Stimulated activated CD4-positive, alpha-beta T cell treated with anti-CD3 and anti-CD28 coated beads, Interleukin-4, amount 100 ng/mL, for 4 hours (primary cell): ENCODE measurements at places on chromosomes 6 and 20.

GRCh38 chr20:61661025-61661424, 404.7 kb downstream of the TAF4 start:
- DNase-seq, result no peak

DNA sequence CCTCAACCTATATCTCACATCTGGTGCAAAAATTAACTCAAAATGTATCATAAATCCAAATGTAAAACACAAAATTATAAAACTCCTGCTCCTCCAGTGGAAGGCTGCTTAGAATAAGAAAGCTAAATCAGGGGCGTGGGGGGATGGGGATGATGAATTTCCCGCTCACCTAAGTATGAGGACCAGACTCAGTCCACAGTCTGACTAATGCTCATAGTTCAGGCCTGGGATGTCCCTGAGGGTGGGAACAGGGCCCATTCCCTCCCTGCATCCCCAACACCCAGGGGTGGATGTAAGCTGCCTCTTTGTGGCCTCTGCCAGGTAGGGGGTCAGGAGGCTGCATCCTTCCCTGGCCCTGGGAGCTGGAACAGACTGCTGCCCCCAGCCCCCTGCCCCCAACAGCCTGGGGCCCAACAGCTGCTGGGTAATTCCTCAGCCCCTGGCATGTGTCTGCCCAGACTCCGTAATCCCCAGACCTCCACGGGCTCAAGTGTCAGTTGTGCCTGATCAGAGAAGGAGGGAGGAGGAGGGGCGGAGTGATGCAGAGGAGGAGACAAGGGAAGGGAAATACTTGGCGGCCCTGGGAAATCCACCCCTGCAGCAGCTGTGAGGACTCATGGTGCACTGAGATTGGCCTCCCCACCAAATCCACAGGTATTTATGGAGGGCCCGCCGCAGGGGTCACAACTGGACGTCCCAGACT, 224.5 kb downstream of the PREX1 start:
- no peak for DNase-seq

GRCh38 chr6:41155132-41155805, 1.1 kb upstream of the TREML1 start:
- DNase-seq, result no peak

GRCh38 chr6:89411145-89412070, 665 bp downstream of the RRAGD start:
- peak; percentile 22 for DNase-seq

DNA sequence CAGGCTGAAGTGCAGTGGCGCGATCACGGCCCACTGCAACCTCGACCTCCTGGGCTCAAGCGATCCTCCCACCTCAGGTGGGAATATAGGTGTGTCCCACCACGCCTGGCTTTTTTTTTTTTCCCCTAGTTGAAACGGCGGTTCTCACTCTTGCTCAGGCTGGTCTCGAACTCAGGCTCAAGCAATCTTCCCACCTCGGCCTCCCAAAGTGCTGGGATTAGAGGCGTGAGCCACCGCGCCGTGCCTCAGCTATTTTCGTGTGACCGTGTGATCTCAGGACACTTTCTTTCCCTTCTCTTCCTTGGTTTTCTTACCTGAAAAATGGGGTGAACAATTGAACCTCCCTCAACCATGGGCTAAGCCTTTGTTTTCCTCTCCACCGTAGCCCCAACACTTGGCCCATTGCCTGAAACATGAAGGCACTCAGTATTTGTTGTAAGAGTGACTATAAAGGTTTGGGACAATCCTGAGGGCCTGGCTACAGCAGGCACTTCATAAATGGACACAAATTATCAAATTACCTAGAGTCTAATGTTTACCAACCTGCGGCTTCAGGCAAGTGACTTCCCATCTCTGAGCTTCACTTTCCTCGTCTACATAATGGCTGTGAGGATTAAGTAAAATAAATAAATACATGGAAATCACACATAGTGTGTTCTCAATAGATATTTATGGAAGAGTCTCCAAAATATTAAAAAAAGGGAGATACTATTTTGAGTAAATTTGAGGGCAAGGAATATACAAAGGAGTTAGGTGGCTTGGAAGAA, 31.4 kb upstream of the ID1 start:
- no peak for DNase-seq

- DNase-seq, result no peak
These were observed 180.7 kb downstream of the BTBD3 start for GRCh38 chr20:12098421-12098820.

- DNase-seq, result no peak
These were observed 56.0 kb downstream of the APCDD1L start for GRCh38 chr20:58459058-58459750.

DNA sequence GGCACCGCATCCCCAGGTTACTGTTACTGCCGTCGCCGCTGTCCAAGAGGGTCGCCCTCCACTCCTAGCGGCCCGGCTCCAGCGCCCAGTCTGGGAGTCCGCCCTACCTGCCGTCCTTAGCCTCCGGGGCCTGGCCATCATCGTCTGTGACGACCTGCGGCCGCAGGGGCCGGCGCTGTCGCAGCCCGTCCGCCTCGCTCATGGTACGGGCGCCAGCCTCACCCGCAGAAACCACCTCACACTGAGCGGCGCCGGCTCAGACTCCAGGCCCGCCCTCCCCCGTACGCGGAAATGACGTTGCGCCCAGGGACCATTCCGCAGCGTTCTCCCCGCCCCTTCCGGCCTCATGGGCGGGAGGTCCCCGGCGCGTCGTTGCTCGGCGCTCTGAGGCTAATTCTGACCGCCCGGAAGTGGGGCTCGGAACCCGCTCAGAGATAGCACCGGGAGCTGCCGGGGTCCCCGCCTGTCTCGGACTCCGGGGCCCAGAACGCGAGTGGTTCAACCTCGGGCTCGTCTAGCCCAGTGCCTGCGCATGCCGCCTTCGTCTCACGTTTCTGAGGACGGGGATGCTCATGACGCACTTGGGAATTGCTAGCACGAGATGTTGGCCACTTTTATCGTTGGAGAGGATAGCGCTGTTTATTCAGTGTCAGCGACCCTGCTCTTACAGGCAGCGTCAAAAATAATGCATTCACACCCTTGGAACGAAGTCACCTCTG, at the start of gene APMAP:
Gene APMAP, minus strand, starts transcription at position 265 of the 719 bp plus-strand sequence. Its CDS starts 63 bp downstream, at position 202.
- peak; percentile 97 for DNase-seq

- DNase-seq, result no peak
These were observed 46.3 kb upstream of the SCML4 start for GRCh38 chr6:107870381-107870780.

DNA sequence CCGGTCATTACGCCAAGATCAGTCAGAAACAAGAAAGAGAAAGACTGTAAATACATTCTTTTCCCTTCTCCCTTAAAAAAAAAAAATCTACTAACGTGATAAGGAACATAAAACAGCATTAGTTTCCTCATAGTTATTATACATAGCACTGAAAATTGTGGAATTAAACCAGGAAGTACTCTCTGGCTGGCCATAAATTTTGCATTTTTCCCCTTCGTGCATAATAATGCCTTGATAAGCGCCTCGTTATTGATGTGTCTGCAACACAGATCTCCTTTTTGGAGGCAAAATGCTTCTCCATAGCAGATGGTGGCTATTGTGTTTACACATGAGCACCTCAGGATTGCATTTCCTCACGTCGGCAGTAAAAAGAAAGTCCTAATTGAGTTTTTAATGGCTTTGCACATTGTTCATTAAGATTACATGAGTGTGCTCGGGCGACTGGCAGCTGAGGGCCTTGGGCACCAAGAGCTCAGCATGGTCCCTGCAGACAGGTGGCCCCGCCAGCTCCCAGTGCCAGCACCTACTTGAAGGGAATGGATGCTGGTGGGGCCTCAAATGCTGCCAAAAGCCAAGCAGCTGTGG, 394.5 kb downstream of the PTPRT start:
- DNase-seq, result no peak

DNA sequence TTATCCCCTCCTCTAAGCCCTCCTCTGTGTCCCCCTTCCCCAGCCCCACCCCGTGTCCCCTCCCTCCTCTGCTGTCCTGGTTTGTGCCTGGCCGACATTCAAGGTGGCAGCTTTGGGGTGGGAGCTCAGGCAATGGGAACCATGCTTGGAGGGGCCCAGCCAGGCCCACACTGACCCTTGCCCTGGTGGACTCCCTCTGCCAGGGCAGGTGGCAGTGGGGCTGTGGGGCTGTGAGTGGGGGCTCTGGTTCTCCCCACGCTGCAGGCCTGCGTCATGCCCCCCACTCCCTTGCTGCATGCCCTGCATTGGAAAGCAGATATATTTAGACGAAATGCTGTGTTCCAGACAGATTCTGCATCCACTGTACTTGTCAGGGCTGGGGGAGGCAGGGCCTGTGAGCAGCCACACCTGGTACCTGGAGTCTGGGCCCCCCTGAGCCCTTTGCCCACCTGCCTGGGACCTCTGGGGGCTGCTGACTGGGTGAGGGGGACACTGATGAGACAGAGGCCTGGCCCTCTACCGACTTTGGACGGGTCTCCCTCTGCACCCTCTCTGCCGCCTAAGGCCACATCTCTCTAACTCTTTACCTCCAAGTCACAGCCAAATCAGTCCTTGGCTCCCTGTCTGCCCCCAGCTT, 14.2 kb downstream of the DLGAP4 start:
- DNase-seq, result no peak

DNA sequence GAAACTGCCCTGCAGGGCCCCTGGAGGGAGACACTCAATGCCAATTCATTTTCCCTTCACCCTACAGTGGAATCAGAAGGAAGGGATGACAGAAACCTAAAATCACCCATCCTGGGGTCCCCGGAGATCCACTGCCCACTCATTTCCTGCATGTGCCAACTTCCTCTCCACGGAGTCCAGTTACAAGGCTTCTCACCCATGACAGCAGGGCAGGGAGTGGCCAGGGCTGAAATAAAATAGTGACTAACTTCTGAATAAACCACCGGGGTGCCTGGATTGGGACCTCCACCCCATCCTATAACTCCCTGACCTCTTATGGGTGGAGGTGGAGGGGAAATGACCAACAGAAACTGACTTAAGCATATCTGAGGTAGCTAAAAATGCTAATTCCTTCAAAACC, 362.3 kb downstream of the MAFB start:
- no peak for DNase-seq

GRCh38 chr6:20274137-20274536, 61.9 kb upstream of the MBOAT1 start:
- no peak for DNase-seq

DNA sequence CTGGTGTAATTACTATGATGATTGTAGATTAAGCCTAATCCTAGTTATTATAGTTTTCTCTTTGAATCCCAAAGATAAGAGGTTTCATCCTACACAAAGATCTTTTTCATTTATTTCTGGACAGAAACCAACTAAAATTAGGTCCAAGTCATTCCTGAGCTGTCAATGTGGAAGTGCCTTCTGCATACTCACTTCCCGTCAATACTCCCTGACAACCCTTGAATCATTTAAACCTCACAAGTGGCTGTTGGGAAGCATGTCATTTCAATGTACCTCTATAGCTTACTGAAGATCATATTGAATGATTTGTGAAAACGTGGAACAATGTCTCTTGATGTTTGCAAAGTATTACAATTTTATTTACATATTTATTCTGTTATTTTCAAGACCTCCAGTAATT, 274.1 kb downstream of the HACE1 start:
- no peak for DNase-seq

GRCh38 chr6:13908955-13909381, 15.8 kb upstream of the RNF182 start:
- peak; percentile 12 for DNase-seq

DNA sequence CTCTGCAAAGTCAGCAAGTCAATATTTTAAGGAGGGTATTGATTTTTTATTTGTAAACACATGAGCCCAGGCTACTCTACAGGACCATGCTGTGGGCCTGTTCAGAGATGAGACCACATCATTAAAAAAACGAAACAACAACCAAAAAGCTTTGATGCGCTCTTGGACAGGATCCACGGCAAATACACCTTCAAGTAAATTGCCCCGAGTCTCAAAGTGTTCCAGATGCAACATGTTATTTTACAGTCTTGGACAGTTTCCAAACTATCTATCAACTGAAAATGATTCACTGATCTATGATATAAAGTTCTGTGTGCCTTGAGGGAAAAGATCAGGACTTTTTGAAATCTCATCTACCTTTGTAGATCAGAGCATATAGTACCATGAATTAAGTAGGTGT, 25.8 kb upstream of the CARMIL1 start:
- DNase-seq, result no peak

GRCh38 chr20:4592316-4593148, 129.2 kb upstream of the PRND start:
- DNase-seq, result peak; percentile 63

DNA sequence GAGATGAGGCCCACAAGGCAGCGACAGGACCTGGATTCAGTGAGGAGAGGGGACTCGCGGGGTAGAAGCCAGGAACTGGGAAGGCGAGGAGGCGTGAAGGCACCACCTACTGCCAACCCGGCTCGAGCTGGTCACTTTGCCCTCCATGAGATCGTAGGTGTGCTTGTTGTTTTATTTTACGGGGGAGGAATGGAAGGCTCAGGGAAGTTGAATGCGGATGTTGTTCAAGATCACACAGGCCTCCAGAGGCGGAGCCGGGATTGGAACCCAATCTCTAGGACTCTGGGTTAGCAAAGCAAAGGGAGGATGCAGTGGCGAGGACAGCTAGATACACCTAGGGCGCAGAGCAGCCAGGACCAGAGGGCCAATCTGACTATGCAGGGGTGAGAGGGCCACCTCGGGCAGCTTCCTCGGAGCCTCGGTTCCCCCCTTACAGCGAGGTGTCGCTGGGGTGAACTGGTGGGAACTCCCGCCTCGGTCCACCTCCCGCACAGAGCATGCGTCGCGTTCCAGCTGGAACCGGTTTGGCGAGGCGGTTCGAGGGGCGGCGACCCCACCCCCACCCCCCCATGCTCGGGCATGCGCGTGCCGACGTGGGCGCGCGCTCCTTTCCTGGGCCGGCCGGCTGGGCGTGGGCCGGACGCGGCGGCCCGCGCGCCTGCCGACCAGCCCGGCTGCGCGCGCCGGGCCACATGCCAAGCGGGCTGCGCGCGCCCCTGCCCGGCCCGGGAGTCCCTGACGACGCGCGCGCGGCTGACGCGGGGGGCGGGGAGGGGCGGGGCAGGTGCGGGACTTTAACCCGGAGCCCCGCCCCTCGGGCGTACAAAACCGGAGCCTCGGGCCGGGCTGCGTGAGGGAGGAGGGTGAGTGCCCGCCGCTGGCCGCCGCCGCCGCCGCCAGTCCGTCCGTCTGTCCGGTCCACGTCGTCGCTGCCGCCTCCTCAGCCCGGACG, 80.4 kb upstream of the MYL9 start:
- peak; percentile 89 for DNase-seq

DNA sequence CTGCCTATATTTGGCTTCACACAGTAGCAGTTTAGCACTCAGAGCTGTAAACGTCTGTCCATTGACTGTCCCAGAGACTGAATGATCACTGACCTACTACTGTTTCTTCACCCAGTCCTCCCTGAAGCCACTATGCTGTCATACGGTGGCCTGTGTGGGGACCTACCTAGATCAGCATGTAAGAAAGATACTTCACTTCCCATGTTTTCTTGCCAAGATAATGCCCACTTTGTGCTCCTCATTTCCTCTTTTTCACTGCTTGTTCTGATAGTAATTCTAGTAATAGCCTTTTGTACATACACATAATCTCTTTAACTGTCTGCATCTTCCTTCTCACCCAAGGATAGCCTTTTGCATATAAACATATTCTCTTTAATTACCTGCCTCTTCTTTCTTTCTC, 109.9 kb upstream of the TIAM2 start:
- DNase-seq, result no peak

GRCh38 chr6:154993026-154993425, 2.1 kb upstream of the TIAM2 start:
- DNase-seq, result no peak

- no peak for DNase-seq
These were observed 257.8 kb downstream of the BTBD3 start for GRCh38 chr20:12175538-12175937.
